ENCODE measurements at places on chromosomes 1 and 21. TPM values are rescaled to one million over a fixed set of nuclear protein-coding genes. Genes with fewer than 3 reads are reported as not detected.

DNA sequence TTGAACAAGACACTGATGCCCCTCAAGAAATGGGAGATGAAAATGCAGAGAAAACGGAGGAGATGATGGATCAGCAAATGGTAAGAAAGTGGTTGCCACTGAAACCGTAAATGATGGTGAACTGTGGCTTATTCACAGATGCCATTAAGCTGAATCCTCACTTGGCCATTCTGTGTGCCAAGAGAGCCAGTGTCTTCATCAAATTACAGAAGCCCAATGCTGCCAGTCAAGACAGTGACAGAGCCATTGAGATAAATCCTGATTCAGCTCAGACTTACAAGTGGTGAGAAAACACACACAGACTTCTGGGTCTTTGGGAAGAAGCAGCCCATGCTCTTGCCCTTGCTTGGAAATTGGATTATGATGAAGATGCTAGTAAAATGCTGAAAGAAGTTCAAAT is 52.5 kb downstream of the NBPF6 start:
- no peak for DNase-seq

DNA sequence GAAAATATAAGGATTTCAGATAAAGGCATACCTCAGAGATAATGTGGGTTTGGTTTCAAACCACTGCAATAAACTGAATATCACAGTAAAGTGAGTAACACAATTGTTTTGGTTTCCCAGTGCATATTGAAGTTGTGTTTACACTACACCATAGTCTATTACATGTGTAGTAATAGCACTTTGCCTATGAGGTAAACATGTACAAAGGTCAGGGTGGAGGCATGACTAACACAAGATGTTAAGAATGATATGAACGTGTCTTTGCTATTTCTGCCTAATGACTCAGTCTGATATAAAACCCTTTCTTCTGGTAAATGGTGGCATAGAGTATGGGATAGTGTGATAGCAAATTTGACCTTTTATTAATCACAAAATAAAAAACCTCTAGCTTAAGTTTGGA is 621.5 kb upstream of the ADGRL2 start:
- DNase-seq: no peak

DNA sequence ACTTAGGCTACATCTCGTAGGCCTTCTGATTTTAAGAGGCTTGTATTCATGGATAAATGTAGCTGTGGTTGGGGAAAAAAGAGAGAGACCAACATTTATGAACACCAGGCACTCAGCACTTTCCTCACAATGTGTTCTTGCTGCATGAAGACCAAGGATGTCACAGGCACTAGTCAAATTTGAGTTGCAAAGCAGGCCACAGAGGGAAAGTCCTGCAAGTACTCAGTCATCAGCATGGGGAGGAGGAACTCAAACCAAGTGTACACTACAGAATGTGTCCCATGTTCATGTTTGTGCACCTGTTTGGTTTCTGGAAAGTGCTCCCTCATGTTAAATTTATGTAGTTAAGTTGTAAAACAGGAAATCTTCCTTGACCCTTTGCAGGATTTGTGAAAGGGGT is 8.7 kb upstream of the MAP3K7CL start:
- no peak for DNase-seq

GRCh38 chr1:203197625-203198024 is 11.1 kb upstream of the CHI3L1 start:
- DNase-seq: peak; percentile 42

GRCh38 chr1:109886827-109887226 is 23.8 kb upstream of the CSF1 start:
- no peak for DNase-seq

- no peak for DNase-seq
Observed at GRCh38 chr1:86140281-86140880, 16.2 kb downstream of the COL24A1 start.

- DNase-seq: no peak
Observed at GRCh38 chr1:21565285-21565684, 56.1 kb downstream of the ALPL start.

DNA sequence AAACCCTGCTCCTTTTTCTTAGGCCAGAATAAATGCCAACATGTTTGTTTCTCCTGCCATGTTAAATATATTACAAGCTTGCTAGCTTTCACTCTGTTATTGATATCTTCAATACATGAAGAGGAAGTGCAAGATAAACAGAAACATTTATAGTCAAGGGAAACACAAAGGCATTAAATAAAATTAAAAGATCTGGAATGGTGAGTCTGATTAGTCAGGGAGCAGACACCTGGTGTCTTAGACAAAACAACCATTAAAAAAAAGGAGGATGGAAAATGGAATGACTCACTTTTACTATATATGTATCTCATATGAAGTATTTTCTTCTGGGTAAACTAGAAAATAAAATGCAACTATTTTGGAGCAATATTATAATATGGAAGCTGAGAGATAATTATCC is 123.3 kb downstream of the SMYD3 start:
- no peak for DNase-seq

DNA sequence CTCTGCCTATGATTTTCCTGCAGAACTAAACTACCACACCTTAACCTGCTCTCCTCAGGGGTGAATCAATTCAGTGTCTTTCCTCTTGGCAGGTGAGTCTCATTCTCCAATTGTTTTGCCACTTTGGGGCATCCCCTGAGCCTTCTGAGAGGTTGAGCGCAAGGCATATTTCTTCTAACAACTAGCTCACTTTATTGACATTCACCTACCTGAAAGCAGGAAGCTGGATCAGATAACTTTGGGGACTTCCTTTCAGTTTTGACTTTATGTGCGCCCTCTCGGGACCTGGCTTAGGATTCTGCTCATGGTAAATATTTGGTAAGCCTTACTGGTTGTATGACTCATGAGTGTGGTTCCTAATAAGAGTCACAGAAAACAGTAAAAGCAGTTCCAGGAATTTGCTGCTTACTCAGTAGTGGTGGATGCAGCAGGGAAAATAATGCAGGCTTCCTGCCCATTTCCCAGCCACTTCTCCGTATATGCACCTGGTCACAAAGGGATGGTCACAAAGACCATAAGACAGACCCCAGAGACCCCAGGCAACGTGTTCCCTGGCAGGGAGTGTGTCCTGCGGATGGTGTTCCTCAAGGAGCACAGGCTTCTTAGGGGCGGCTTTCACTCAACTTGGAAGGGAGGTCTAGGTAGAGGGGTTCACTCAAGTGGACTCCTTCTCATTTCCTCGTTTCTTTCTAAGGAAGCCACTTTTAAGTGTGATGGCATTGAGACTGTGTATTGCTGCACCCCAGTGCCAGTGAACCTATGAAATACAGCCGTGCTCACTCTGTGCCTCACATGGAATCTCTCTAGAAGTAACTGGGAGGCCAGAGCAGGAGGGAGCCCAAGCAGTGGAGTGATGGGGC is 22.0 kb upstream of the BATF3 start:
- no peak for DNase-seq

GRCh38 chr1:71046891-71047634 is 553 bp downstream of the PTGER3 start:
- peak; percentile 55 for DNase-seq

The TDRKH gene
- total RNA-seq: 9.1 TPM

DNA sequence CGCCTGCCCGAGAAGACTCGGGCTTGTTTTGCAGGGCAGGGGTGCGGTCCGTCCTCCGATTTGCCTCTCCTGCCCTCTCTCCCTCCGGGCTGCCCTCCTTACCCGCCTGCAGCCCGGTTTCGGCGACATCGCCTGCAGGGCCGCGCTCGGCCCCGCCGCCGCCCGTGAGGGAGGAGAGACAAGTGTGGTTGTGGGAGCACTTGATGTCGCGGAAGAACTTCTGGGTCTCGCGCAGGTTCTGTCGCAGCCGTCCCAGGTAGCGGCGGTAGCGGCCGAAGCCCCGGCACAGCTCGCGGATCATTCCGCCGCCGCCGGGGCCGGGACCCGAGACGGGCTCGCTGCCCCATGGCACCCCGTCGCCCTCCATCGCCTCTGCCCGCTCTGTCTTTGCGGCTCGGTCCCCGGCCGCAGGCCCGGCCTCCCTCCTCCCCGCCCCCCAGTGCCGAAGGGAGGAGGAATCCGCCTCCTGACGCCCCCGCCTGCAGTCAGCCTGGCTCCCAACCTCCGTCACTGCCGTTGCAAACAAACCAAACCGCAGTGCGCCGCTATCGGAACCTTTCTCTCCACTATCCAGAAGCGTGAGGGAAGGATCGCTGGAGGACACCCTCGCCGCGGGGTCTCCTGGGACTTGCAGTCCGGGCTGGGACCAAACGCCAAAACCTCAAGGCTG is at the start of gene DSTYK:
Gene DSTYK (minus strand): TSS at position 534 of the 670 bp plus-strand sequence. CDS start 167 bp downstream, at position 367.
- DNase-seq: peak; percentile 97

- DNase-seq: peak; percentile 96
Observed at GRCh38 chr1:6393400-6394187, at the start of gene ACOT7. ACOT7 (minus strand) TSS chr1:6393767; CDS start chr1:6393399, 368 bp downstream.

GRCh38 chr1:25095635-25096200 is 136.6 kb downstream of the SYF2 start:
- DNase-seq: no peak

DNA sequence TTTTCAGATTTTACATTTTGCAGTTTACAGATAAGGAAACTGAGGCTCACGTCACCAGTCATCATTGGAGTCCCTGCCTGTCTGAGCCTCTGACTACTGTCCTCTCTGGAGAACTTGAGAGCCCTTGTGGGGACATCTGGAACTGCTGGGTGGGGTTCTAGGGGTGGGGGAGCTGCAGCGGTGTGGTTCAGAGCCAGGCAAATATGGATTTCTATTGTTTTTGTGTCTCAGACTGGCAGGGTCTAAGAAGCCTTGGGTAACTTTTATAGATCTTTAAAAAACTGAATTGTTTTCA is 46.9 kb downstream of the IER5 start:
- peak; percentile 52 for DNase-seq

The OR2L5 gene
- not detected for total RNA-seq

- no peak for DNase-seq
Observed at GRCh38 chr1:234022302-234022701, 117.8 kb downstream of the SLC35F3 start.

The ADAMTS4 gene
- 207 TPM for total RNA-seq

- no peak for DNase-seq
Observed at GRCh38 chr1:100415498-100415778, 63.1 kb downstream of the CDC14A start.

- DNase-seq: no peak
Observed at GRCh38 chr1:192170196-192170984, 12.1 kb downstream of the RGS18 start.

- peak; percentile 85 for DNase-seq
Observed at GRCh38 chr1:36134505-36135329, 9.7 kb upstream of the COL8A2 start.

The KCNC4 gene
- 18.2 TPM for total RNA-seq

GRCh38 chr1:208756339-208756981 is 512.3 kb upstream of the PLXNA2 start:
- no peak for DNase-seq

The AKR7A3 gene
- total RNA-seq: 1.2 TPM

DNA sequence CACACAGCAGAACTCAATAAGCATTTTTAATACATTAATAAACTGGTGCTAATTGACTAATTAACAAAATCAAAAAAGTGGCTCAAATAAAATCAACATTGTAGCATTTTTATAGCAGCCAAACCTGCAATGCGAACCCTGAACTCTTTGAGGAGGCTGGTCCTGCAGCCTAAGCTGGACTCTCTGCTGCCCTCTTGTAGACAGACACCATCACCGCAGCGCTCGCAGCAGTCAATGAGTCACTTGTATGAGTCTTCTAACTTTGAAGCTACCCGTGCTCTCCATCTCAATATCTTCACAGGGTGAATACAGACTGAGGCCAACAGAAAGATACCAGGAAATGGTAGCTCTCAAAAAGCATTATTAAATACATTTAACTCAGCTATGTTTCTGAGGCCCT is 9.7 kb upstream of the KRTAP7-1 start:
- DNase-seq: no peak

GRCh38 chr1:89608319-89608983 is 24.5 kb upstream of the LRRC8C start:
- no peak for DNase-seq

DNA sequence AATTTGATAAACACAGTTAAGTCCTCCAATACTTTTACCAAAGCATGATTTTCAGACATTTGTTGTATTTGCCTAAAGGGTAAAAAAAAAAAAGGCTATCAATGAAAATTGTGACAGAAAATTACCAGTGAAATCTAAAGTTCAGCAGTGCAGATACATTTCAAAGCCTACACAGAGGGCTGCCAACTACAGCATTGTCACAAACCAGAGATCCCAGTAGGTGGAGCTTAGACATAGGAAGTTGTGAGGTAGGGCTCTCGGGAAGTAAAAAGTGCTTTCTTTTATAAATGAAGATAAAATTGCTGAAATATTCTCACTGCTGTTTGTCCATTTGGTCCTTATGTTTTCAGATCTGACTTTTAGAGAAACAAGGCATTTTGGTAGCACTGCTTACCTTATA is 123.0 kb downstream of the DYRK1A start:
- no peak for DNase-seq

GRCh38 chr21:42041711-42042110 is 29.4 kb upstream of the UMODL1 start:
- DNase-seq: peak; percentile 33

The NDUFS2 gene
- total RNA-seq: 63.4 TPM

GRCh38 chr21:17834639-17835354 is 15.6 kb upstream of the C21orf91 start:
- DNase-seq: no peak

GRCh38 chr1:155179112-155180031 is 5.7 kb downstream of the TRIM46 start:
- DNase-seq: peak; percentile 74

The GJC2 gene
- total RNA-seq: 4.3 TPM

- DNase-seq: no peak
Observed at GRCh38 chr1:67948151-67949080, 102.0 kb downstream of the DIRAS3 start.

The SLC2A5 gene
- 17.5 TPM for total RNA-seq

GRCh38 chr1:3380469-3380868 is 74.0 kb upstream of the ARHGEF16 start:
- DNase-seq: no peak

The ATP6V1G3 gene
- total RNA-seq: not detected

DNA sequence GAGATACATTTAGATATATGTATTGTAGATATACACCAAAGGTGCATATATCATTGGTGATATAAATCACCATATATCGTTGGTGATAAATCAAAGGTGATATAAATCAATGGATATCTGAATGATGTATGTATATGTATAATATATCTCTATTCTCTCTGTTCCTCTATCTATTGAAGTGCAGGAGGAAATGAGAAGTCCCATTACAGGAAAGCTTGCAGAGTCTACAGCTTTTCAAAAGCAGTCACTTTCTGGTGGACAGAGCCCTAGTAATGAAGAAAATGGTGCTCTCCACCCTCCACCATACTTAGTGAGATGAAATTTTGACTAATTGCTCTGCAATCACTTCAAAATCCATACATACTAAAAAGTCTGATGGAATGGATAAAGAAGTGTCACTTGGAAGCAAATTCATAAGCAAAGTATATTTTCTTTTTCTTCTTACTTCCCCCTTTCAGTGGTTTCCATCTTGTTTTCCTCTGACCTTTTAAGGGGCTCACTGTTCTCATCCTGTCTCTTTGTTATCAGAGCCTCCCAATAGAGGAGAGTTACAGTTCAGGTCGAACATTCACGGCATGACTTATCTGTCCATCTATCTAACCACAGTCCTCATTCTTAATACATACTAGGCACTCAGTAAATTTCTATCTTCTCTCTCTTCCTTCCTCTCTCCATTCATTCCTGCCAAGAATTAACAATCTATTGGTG is 227.2 kb downstream of the KCNJ6 start:
- DNase-seq: no peak

GRCh38 chr1:225934711-225935110 is 6.3 kb downstream of the LEFTY2 start:
- DNase-seq: no peak

Data from aorta (tissue), 5 donors.